ENCODE measurements at places on chromosomes 6 and 20.

GRCh38 chr6:161056451-161056850, 64.9 kb downstream of the MAP3K4 start:
- DNase-seq = no peak

- DNase-seq = no peak
Measured at GRCh38 chr20:41664584-41664983, 46.4 kb upstream of the CHD6 start.

DNA sequence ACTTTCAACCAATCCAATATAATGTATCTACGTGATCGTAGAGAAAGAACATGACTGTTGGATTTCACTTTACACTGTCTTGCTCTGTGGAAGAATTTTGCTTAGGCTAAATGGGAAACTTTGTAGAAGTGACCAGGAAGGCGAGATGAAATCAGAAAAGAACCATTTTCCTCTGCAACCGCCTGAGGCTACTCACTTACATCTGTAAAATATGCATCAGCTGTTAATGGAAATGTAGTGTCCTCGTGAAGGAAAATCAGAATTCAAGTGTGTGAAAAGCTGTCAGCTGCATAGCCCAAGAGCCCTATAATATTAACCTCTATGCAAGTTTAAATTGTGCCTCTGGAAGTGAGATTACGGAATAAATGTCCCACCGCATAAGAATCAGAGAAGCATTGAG, 277.9 kb downstream of the C6orf118 start:
- no peak for DNase-seq

DNA sequence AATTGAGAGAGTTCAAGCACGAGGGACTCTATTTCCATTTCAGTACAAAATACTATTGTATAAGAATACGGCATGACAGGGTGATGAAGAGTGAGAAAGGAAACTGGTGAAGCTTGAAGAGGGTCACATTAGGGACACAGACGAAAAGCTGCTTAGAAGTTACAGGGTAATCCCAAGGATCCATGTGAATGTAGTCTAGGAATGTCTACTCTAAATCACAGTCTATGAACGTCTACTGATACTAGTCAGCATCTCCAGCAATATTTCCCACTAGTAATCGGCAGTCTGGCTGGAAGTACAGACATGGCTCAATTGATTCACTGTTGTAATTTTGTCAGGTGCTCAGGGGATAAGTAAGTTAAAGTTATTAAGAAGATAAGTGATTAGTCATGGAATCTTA, 156.4 kb downstream of the ASCC3 start:
- DNase-seq = no peak

GRCh38 chr6:168494726-168495125, 53.7 kb downstream of the SMOC2 start:
- DNase-seq = no peak

DNA sequence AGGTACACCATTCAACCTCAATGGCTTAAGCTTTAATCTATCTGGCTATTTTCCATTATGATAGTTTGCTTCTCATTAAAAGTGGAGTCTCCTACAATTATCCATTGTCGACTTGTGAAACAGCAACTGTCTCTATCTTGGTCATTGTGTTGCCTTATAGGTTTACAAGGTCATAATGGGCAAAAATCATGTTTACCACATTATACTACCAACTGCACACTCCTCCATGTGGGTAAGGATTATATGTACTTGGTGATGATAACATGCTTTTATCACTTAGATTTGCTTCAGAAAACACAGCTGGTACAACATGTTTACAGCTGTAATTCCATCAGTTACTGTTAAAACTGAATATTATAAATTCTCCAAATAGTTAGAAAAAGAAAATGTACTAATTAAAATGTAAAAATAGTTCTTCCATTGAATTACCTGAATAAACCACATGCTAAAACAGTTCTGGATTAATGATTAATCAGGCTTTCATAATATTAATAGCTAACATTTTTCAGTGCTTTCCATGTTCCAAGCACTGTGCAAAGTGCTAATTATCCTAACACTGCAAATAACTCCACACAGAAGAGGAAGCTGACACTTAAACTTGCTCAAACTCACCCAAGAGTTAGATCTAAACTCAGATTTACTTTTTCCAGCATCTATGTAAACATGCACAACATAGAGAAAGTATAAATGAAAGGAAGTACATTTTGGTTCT, 96.7 kb downstream of the OGFRL1 start:
- DNase-seq = no peak
